Trophoblast cell (in vitro differentiated cells and primary cell): ENCODE measurements at places on chromosomes 2 and 18.

GRCh38 chr18:9478545-9478944, 3.2 kb downstream of the RALBP1 start:
- DNase-seq = no peak

- peak; percentile 91 for DNase-seq
Measured at GRCh38 chr2:64767670-64768468, 114.2 kb upstream of the SERTAD2 start.

- peak; percentile 84 for DNase-seq
Measured at GRCh38 chr18:63994783-63995399, 25.0 kb downstream of the SERPINB8 start.

DNA sequence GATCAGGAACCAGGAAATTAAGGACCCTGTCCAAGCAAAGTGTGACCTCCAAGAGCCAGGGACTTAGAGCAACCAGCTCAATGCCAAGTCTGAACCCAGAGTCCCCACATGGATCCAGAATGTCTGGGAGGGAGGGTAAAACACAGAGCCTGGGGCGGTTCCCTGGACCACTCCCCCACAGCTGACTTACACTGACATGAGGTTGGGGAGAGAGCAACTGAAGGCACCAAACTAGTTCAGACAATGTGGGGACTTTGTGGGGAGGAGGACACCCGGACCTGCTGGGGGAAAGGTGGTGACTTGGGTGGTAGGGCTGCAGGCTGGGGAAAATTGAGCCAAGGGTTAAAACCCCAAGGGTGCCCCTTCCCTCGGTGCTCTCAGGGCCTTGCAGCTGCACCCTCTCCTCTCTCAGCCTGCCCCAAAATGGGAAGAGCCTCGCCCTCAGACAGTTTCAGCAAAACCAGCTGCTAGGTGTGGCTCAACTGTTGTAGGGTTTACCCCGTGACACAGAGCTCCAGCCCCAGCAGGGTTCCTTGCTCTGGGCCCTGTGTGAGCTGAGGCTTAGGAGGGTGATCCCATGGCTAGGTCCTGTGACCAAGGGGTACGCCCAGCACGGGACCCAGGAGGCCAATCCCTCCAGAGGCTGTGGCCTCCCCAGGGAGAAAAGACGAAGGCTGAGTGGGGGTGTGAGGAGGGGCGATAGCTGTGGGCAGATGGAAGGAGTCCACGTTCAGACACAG, 28.6 kb downstream of the MARCO start:
- DNase-seq = no peak

- no peak for DNase-seq
Measured at GRCh38 chr18:9296233-9297006, 38.2 kb upstream of the TWSG1 start.

- no peak for DNase-seq
Measured at GRCh38 chr2:239801404-239802184, 223.5 kb downstream of the NDUFA10 start.

DNA sequence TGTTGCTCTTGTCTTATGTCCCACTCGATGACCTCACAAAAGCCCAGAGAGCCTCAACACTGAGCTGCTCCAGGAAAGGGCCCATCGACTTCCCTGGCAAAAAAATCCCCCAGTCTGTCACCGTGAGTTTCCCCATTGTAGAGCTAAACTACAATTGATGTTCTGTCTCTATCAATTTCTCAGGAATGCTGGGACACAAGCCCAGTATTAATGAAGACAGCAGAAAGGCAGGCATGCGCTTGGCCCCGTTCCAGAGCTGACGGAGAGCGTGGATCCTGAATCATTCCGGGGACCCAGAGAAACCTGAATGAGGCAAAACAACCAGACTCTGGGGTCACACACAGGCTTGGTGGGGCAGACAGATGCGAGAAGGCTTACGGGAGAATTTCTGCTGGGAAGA, 146.9 kb downstream of the TTC32 start:
- no peak for DNase-seq

- no peak for DNase-seq
Measured at GRCh38 chr2:219168526-219168925, 1.3 kb downstream of the SLC23A3 start.

GRCh38 chr2:238921681-238922319, 73.9 kb downstream of the TWIST2 start:
- no peak for DNase-seq

DNA sequence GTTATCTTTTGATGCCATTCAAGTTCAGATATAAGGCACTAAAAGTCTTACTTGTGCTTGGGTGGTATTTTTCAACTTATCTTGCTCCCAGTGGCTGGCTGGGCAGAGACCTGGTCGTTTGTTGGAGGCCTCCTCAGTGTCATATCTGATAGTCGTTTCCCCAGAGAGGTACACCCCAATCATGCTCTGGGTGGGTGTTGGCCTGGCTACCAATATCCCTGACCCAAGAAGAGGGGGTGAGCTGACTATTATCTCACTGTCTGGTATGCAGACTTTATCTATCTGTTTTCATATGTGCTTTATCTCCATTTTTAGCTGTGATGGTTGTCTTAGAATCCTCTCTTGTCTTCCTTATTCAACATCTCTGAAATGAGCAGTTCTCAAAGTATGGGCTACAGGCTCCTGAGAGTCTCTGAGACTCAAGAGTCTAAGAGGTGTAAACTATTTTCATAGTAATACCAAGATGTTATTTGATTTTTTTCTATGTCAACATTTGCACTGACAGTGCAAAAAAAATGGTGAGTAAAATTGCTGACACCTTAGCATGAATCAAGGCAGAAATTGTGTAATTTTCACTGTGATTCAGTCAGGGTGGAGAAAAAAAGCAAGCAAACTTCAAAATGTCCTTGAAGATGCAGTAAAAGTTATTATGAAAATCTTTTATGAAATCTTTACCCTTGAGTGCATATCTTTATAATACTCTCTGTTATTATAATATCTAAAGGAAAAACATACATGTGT, 12.3 kb upstream of the PLEK start:
- DNase-seq = no peak

DNA sequence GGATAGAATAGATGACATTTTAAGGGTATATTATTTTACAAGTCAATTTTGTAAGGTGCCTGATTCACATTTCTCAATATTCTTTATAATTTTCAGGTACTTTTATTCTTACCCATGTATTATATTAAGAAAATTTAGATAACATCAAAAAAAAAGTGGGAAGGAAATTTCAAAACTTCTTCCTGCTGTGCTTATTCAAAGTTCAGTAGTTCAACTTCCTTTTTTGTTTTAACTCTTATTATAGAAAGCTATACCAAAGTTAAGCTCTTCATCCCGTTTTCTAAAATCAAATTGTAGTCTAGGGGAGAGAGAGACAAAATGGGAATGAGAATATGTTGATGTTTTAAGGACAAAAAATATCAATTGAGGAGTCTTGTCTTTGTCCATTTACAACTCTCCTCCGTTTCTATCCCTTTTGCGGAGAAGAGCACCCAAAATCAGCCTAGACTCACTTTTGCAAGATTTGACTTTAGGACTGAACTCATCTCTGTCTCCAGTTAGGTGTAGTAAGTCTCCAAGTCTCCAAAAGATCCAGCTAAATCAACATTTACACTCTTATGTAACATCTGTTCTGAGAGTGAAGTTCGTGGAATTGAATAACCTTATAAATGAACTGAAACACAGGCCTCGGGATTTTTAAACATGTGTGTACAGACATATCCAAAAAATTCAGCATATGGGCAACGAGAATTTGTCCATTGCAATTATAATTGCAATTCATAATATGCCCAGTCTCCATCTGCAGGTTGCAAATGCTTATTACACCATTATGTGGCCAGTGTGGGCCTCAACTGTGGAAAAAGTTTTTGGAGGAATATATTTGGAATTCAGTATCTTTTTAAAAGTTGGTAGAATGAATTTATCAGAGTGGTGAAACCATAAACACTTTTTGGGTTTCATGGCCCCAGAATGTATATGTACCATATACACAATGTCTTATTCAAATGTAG, 23.9 kb downstream of the FAM124B start:
- DNase-seq = no peak

DNA sequence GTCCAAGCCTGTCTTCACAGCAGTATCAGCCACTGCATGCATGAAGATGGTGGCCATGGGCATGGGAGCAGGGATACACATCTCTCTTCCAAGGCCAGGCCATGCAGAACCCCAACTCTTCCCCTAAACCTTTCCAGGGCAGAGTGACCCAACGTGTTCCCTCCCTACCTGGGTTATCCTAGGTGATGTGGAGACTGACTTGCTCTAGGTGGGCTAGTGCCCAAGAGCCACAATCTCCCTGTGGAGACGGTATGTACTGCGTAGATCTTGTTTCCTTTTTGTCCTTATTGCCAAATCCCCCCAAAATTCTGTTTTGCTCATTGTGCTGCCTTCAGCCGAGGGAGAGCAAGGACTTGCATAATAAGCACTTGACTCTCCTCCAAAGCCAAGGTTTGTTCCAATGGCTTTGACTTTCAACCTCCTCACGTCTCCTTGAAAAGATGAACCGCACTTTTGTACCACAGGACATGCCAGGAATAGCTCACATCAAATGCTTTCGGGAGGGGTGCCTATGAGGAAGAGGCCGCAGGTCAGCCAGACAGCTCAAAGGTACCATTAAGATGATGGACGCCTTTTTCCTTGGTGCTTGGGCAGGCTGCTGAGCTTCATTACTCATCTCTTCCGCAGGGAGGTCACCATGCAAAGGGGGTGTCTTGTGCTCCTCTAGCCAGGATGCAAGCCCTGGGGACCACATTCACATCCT, 76.2 kb upstream of the GLI2 start:
- DNase-seq = no peak

DNA sequence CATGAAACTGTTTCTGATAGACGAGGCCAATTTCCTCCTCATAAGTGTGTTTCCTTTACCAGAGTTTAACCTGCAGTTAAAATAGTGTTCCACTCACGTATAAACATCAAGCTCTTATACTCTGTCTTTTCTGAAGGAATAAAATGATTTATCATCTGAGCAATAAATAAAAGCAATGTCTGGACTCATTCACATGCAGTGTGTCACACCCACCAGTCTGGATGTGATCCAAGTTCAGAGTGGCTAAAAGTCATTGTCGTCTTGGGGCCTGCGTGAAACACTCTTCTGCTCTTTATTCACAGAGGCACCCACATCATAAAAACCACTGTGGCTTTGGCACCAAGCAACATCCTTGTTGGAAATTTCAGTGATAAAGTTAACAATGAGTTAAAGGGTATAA, 19.5 kb upstream of the SLC9A4 start:
- DNase-seq = no peak

GRCh38 chr18:25455646-25456045, 103.7 kb upstream of the ZNF521 start:
- DNase-seq = no peak

DNA sequence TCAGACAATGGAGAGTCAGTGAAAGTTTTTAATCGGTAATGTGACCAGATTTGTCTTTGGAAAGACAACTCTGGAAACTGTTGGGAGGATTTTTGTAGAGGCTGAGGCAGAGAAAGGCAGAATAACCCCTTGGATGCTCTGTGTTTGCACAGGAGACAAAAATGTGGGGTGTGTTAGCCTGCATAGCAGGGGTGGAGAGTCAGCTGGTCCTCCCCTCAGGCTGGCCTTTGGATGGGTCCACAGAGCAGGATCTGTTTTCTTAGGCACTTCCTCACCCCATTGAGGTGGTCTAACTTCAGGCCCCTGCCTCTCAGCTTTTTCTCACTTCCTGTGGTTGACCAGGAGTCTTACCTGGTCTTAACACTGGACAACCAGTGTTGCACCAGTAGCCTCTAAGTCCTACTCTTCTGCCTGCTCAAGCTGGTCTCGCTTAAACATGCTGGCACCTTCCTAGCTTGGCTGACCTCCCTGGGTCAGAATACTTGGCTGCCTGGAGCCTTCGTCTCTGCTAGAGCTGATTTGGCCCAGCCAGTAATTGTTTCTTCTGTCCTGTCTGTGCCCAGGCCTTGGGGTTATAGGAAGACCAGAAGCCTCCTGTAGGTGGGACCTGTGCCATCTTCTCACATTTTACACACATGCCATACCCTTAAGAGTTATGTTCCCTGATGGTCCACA, 259.8 kb upstream of the RASGRP3 start:
- no peak for DNase-seq

DNA sequence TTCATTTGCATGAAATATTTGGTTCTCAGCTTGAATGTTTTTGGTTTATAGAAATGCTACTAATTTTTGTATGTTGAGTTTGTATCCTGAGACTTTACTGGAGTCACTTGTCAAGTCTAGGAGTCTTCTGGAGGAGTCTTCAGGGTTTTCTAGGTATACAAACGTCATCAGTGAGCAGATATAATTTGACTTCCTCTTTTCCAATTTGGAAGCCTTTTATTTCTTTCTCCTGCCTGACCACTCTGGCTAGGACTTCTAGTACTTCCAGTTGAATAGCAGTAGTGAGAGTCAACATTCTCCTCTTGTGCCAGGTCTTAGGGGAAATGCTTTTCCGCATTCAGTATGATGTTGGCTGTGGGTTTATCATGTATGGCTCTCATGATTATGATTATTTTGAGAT, 55.4 kb upstream of the THUMPD2 start:
- no peak for DNase-seq

DNA sequence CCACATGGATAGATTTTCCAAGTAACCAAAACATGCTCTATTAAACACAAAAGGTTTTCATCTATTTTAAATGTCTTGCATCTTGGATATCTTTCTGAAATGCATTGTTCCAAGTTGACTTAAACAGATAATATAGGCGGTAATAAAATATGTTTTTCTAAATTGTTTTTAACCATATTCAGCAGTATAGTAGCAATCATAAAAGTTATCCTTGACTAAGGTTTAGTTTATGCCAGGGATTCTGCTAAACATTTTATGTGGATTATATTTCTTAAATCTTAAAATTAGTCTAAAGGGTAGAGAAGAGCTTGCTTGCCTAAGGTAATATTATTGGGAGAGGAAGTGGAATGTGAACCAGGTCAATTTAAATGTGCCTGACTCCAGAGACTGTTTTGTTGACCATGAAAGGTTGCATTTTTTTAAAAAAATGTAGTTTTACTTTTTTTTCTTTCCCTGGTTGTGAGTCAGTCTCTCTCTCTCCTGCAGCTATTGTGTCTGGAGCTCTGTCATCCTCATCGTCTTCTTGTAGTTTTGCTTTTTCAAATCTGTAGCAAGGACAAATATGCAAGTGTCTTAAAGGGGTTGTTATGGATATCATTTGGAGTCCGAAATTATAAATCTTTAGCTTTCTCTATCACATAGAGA, 309.1 kb upstream of the COL3A1 start:
- DNase-seq = peak; percentile 66

DNA sequence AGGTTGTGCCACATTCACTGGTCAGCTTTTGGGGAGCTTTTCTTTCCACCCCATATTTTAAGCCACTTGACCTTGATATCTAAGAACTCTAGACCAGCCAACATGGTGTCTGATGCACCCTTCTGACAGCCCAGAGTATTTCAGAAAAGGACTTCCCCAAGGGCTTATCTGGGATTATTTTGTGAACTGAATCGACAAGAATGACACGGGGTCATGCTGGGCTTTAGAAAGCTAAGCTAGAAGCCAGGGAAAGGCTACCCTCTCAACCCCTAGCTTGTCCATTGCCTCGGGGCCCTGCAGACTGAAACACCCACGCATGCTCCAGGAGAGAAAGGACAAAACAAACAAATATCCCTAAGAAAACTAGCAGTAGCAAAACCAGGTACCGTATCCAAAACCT, 16.0 kb downstream of the SLC4A5 start:
- DNase-seq = peak; percentile 89

DNA sequence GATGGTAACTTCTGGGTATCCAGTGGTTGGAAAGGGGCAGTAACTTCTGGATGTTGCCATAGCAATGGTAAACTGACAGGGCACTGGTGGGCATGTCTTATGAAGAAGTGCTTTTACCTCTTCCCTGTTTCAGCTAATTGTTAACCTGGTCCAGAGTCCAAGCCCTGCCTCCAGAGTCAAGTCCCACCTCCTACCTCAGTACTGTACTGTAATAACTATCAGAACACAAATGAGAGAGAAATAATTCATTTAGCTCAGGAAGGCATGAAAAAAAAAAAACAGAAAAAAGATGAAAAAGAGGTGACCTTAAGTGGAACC, 237.0 kb downstream of the ZNF804A start:
- DNase-seq = no peak
